Activated T-cell treated with anti-CD3 and anti-CD28 coated beads for 4 hours (primary cell): ENCODE measurements at places on chromosomes 12 and 14.

- DNase-seq: no peak
Observed at GRCh38 chr12:42552822-42553221, 36.7 kb downstream of the PRICKLE1 start.

DNA sequence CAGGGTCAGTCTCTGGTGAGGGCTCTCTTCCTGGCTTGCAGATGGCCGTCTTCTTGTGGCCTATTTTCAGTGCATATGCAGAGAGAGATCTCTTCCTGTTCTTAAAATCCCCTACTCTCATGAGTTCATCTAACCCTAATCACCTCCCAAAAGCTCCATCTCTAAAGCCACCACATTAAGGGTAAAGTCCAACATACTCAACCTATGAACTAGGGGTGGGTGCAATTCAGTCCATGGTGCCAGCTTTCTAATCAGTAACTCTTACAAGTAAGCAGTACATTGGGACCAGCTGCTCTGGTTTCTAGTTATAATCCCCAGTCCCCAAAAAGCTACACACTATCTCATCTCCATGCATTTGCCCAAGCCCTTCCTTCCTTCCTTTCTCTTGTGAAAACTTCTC is 365.1 kb downstream of the MED13L start:
- no peak for DNase-seq

- DNase-seq: no peak
Observed at GRCh38 chr12:1428671-1429070, 165.7 kb downstream of the FBXL14 start.

DNA sequence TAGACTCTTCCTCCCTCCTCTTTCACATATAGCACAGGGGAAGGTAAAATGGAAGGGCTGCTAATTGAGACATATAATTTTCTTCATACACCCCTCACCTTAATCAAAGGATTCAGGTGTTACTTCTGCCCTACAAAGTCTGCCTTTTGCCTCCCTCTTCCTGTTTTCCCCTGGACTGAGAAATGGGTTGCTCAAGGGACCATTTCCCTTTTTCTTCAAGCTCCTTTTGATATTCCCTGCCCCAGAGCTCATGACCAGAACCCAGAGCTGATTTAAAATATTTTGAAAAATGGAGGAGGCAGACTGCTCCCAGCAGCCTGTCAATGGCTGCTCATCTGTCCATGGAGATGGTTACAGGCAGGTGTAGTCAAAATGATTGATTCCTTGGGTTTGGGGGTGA is 6.3 kb upstream of the PIP4K2C start:
- DNase-seq: no peak

- no peak for DNase-seq
Observed at GRCh38 chr12:52279422-52280318, 5.2 kb downstream of the KRT86 start.

- DNase-seq: no peak
Observed at GRCh38 chr12:1779783-1780182, 40.6 kb upstream of the LRTM2 start.

- no peak for DNase-seq
Observed at GRCh38 chr12:24102676-24103075, 153.2 kb upstream of the SOX5 start.

DNA sequence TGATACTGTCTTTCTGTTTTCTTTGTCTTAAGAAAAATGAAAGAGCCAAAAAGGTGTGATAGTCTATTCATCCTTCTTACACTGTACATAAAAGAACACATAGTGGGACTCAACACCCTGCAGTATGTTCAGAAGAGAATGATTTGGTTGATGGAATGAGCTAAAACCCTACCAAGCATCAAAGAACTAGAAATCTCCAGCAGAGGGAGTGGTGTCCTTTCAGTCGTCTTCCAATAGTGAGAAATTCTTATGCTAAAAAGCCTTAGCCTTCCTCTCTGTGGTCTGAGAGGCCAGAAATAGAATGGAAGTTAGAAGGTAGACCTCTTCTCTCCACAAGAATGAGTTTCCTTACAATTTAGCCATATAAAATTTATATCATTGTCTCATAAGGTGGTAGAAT is 393.4 kb upstream of the SEL1L start:
- DNase-seq: no peak

- no peak for DNase-seq
Observed at GRCh38 chr12:125882141-125882540, 816.9 kb downstream of the AACS start.

- no peak for DNase-seq
Observed at GRCh38 chr12:104998423-104999346, 12.6 kb downstream of the NOPCHAP1 start.

DNA sequence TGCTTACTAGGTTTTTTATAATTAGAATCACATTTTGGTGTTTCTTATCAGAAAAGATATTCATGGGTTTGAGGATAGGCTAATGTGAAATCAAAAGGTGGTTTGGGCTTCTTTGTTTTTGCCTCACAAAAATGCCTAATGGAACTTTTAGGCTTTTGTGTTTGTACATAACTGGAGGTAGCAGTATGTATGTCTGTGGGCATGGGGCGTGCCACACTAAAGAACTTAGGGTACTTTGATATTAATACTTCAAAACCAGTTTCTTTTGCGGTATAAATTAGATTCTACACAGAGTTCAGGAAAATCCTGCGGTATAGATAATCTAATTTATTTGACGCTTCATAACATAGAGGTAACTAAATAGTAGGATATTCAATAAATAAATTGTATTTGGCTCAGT is 1.9 kb downstream of the ETV6 start:
- DNase-seq: no peak

DNA sequence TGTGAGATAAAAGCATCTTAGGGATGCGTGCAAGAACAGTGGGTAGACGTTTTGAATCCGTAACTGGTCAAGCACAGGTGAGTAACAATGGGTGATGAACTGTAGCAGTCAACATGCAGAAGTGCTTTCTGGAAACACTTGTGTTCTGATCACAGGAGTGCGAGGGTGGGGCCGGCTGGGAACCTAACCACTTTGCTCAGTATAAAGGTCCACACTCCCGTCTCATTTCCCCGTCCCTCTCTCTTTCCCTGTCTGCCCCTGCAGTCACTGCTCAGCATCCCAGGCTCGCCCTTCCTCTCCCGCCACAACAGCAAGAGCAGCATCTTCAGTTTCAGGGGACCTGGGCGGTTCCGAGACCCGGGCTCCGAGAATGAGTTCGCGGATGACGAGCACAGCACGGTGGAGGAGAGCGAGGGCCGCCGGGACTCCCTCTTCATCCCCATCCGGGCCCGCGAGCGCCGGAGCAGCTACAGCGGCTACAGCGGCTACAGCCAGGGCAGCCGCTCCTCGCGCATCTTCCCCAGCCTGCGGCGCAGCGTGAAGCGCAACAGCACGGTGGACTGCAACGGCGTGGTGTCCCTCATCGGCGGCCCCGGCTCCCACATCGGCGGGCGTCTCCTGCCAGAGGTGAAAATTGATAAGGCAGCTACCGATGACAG is 127.1 kb downstream of the FIGNL2 start:
- DNase-seq: peak; percentile 13

DNA sequence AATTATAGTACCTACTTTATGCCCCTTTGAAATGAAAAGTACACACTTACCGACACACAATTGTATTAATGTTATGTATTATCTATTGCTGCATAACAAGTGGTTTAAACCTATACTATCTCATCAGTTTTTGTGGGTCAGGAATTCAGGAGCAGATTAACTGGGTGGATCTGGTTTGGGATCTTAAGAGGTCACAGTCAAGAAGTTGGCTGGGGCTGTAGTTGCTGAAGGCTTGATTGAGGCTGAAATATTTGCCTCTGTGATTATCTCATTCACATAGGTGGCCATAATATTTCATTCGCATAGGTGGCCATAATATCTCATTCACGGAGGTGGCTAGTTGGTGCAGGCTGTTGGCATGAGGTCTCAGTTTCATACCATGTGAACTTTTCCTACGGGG is 5.7 kb downstream of the METTL25 start:
- no peak for DNase-seq

DNA sequence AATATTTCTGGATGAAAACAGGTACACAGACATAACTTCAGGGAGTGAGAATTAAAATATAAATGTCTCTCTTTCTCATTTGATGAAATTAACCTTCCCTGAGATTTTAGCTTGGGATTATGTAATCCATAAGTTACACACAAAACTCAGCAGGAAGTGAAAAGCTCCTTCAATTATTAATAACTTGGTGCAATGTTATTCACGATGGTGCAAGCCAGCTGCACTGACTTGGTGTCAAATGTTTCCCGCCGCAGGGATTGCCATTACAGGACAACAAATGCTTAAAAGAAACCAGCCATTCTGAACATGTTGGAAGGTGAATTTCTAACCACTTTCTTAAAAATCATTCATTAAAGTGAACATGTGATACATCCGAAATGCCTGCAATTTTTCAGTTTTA is 250.4 kb downstream of the FOXN3 start:
- no peak for DNase-seq

GRCh38 chr12:117034701-117035151 is 64.5 kb downstream of the TESC start:
- DNase-seq: no peak

DNA sequence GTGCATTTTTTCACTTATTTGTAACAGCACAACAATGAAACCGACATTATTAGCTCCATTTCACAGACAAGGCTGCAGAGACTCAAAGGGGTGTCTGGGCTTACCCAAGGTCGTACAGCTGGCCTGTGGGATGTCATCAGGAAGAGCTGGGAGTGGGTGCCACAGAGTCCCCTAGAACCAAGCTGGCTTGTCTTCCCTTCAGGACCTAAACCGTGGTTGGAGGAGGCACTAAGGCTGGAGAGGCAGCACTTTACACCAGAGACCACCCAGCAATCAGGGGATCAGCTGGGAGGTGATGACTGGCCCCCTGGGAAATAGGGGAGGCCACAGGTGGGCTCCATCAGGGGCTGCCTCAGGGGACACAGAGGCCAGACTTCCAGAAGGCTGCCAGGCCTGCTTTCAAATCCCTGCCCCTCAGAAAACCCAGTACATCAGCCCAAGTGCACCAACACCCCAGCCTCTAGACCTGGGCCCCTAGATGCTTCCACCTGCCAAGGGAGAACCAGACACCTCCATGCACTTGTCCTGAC is 28.3 kb downstream of the DIO3 start:
- no peak for DNase-seq

DNA sequence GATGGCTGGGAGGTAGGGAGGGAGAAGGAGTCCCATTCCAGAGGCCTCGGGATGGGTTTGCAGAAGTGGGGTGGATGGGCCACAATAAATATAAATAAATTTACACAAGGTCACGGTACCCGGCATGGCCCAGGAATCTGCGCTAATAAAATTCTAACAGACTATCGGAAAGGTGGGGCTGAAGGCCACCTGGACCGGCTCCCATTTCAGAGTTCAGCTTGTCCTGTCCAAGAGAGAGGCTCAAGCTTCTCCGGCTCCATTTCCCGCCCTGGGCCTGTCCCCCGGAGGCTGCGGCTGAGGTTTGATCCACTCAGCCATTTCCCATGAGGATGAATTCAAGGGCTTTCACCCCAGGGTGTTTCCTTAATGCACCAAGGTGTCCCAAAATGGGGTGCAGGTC is 30.2 kb downstream of the FOXN4 start:
- no peak for DNase-seq

DNA sequence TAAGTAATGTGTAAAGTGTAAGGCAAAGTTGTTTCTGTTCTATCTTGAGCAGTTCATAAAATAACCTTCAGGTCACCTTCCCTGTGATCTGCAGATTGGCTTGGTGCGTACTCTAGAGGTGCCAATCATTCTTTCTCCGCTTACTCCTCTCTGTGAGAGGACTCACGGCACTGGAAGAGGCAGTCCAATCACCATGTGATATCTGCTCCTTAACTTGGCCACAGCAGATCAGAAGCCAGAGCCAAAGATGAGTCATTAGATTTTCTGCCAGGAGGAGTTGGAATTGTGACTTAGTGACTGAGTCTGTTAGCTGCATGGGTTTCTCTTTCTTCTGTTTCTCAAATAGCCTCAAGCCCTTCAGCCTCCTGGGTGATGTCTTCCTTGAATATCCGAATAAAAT is 165.5 kb downstream of the SLC41A2 start:
- DNase-seq: no peak

GRCh38 chr12:14185427-14186192 is 179.9 kb upstream of the ATF7IP start:
- DNase-seq: peak; percentile 7

DNA sequence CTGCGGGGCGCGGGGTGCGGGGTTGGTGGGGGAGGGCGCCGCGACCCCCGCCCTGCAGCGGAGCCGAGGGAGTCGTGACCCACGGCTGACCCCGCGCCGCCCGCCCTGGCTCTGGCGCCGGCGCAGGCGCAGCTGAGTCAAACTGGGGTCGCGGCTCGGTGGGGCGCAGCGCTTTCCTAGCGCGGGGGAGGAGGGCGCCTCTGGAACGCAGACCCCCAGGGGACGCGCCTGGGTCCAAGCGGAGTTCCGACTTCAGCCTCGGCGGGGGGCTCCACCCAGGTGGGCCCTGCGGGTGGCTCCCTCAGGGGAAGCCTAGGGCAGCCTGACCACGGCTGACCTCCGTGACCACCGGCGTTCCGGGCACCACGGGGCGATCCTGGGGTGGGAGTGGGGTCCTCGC is 467 bp upstream of the ANHX start:
- DNase-seq: no peak

DNA sequence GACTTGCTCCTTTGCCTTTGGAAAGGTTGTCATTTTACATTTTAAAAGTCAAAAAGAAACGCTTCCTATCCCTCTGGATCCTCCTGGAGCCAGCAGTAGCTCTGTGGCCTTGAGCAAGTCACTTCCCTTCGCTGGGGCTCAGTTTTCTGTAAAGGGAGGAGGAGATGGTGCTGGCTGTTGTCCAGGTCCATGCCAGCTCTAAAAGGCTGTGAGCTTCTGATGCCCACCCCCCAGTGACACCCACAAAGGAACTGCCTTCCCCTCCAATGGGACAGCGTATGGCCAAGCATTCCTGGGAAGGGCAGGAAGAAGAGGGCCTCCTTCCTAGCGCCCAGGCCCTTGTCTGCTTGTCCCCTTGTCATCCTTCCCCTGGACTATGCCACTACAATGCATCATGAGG is 81.5 kb downstream of the NTF3 start:
- no peak for DNase-seq

- no peak for DNase-seq
Observed at GRCh38 chr14:64123241-64123822, 170.8 kb downstream of the ESR2 start.

GRCh38 chr14:69077841-69078240 is 75.1 kb downstream of the DCAF5 start:
- DNase-seq: no peak

GRCh38 chr12:132083614-132083940 is 60.5 kb downstream of the DDX51 start:
- no peak for DNase-seq

DNA sequence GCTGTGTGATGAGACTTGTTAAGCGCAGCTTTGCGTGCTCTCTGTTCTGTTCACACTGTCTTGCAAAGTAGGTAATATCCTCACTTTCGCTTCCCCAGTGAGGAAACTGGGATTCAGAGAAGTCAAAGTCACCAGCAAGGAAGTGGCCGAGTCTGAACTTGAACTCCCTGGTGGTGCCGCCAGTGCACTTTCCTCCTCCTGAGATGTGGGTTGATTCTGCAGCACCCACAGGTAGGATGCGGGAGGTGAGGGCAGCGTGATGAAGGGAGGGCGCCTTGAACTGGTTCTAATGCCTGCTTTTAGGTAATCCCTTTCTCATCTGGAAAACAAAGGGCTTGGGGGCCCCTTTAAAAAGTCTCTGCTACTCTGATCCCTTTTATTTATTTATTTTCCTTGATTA is 54.9 kb upstream of the IGF1 start:
- no peak for DNase-seq
